Heart right ventricle (tissue), 16 donors: ENCODE measurements at places on chromosomes 16 and 17. TPM values are rescaled to one million over a fixed set of nuclear protein-coding genes. Genes with fewer than 3 reads are reported as not detected.

GRCh38 chr16:30797670-30798309 lies 10.8 kb upstream of the ZNF629 start:
- no peak for DNase-seq

DNA sequence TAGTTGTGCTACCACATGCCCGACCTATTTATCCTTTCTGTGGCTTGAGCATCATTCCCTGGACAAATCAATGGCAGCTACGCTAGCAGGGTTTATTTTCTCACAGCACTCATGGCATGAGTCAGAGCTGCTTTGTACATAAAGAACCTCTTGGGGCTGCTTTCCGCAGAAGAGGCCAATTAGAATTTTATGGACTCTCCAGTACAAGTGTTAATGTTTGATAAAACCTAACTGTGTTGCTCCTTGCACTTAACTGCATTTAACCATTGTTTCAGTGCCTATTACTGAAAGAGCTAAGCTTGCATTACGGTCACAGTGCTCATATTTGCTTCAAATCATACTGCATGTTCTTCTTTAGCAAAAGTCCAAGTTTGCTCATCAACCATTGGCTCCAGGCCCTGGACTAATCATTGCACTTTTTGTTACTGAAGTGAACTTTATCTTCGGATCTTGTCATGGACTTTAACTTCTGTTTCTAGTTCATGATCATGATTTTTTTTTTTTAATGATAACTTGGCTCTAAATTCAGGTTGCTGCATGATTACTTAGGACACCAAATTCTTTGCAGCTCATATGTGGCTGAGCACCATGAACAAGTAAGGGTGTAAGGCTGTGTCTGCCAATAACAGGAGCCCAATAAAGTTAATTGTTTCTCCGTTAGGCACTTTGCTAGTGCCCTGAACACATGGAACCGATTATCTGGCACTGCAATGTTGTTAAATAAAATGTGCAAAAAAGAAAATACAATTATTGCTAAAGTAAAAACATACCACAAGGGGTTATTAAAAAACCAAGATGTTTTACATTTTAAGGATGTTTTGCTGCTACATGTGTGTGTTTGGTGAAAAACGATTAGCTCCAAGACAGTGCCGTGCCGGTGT lies 492.2 kb downstream of the KCNJ2 start:
- DNase-seq = no peak

GRCh38 chr17:44981221-44981968 lies 13.3 kb upstream of the C1QL1 start:
- DNase-seq = no peak

- no peak for DNase-seq
Observed at GRCh38 chr16:11342021-11342855, 3.0 kb upstream of the RMI2 start.

DNA sequence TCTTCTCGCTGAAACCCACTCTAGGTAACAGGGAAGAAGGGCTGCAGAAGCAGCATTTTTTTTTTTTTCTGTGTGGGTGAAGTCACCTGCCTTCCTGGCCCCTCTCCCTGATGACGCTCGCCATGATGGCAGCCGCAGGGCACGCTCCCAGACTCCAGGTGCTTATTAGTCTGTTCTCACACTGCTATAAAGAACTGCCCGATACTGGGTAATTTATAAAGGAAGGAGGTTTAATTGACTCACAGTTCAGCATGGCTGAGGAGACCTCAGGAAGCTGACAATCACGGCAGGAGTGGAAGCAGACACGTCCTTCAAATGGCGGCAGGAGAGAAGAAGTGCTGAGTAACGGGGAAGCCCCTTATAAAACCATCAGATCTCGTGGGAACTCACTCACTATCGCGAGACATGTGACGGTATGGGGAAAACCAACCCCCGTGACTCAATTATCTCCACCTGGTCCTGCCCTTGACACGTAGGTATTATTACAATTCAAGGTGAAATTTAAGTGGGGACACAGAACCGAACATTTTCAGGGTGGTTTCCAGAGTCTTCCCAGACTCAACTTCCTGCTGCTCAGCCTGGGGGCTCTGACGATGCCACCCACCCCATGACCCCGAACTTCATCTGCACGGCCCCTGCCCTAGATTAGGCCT lies 34.9 kb upstream of the NLRP1 start:
- DNase-seq = no peak

GRCh38 chr16:85501900-85502299 lies 111.2 kb upstream of the GSE1 start:
- DNase-seq = no peak

DNA sequence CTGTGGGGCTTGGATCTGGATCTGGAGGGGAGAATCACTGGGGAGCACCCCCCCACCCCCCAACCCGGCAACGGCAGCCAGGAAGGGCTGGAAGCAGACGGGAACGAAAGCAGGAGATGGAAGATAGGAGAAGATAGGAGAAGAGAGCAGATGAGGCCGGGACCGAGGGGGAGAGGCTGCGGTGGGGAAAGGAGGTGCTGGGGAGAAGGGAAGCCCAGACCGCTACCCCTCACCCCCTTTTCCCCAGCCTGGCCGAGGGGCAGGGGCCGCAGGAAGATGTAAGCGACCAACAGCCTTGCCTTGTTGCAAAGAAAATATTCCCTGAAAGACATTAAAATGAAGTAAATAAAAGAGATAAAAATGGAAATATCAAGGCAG lies 26.8 kb upstream of the CBFA2T3 start:
- DNase-seq = no peak

GRCh38 chr17:42700586-42701289 lies 18.4 kb downstream of the CNTNAP1 start:
- no peak for DNase-seq

- DNase-seq = no peak
Observed at GRCh38 chr16:11836650-11837244, 14.6 kb downstream of the RSL1D1 start.

DNA sequence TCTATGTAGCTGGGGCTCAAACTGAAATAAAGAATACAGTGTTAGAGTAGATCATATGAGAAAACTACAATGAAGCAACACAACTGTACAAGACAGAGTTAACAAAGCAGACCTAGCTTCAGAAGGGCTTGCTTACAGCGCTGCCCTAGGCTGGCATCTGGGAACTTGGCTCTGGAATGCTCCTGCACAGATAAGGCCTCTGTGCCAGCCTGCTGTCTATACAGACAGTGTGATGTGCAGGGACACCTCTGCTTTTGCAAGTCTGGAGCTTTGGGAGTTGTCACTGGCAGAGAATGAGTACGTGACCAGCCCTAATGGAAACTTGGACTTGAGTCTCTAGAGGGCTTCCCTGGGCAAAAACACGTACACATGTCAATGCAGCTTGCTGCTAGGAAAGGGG lies 32.1 kb upstream of the SLC38A8 start:
- no peak for DNase-seq

CD300A gene
- 0.95 TPM for polyA plus RNA-seq
